DND-41 (cell line): ENCODE measurements at places on chromosomes 7 and 10.

DNA sequence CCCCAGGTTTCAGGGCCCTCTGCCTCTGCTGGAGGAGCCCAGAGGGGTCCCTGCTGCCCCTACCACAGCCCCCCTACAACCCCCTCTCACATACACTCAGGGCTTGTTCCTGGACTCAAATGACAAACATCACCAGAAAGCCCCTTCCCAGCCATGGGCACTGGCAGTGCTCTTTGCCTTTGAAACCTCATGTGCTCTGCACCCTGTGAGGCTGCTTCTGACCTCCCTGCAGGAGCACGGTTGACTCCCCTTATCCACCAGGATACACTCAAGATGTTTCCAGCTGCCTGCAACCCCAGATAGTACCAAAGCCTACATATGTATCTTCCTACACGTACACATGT lies 3.5 kb upstream of the ADIRF start:
- no peak for DNase-seq

GRCh38 chr7:41448104-41448503 lies 254.8 kb downstream of the INHBA start:
- DNase-seq = no peak

- DNase-seq = no peak
Measured at GRCh38 chr10:81104494-81104893, 566.8 kb downstream of the SH2D4B start.

DNA sequence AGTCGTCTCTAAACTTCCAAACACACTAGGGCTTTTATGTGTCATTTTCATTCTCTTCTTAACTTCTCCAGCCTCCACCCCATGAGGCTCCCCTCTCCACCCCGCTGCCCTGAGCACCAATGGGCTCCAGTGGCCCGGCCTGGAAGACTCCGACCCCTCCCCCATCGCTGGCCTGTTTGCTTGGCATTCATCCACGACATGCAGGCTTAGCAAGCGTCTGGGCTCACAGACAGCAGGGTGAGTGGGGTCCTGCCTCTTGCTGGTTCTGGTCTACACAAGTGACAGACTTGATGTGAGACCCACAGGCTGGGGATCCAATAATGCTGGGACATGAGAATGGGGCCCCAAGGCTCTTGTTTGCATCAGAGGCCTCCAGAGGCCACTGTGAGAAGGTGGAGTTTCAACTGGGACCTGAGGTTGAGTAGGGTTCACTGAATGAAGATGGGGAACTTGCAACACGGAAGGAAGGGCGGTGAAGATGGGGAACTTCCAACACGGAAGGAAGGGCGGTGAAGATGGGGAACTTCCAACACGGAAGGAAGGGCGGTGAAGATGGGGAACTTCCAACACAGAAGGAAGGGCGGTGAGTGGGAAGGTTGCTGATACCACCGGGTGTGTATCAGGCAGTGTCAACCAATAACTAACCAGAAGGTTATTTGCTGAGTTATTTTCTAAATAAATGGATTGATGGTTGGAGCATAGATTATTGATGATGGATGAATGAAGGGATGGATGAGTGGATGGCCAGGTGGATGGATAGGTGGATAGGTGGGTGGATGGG lies 14.0 kb downstream of the KNDC1 start:
- no peak for DNase-seq

- DNase-seq = no peak
Measured at GRCh38 chr7:112052993-112053736, 153.0 kb downstream of the DOCK4 start.

DNA sequence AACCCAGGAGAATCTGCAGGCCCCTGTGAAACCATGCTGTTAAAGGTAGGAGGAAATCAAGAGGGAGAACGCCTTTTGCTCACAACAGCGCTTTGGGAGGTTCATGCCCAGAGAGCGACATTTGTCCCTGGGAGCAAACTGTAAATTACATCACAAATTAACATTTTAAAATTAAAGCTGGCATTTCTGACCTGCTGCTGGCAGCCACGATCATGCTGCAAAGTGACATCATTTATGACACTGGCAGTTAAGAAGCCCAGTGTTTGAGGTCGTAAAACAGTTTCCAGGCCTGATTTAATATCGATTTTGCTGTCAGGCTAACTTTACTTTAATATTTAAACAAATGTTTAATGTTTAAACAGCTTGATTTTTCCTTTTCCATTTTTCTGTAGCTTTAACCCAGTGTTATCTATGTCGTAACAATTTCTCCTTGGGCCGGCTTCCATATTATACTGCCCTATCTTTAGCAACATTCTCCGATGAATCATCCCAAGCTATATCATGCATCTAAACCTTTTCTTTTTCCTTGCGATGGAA lies 86.5 kb upstream of the NPVF start:
- DNase-seq = no peak

- peak; percentile 79 for DNase-seq
Measured at GRCh38 chr10:511101-511848, 178.2 kb downstream of the DIP2C start.
